NCI-H748 treated with DMSO at 0.1 percent for 48 hours (cell line): ENCODE measurements at places on chromosomes 5 and 9.

DNA sequence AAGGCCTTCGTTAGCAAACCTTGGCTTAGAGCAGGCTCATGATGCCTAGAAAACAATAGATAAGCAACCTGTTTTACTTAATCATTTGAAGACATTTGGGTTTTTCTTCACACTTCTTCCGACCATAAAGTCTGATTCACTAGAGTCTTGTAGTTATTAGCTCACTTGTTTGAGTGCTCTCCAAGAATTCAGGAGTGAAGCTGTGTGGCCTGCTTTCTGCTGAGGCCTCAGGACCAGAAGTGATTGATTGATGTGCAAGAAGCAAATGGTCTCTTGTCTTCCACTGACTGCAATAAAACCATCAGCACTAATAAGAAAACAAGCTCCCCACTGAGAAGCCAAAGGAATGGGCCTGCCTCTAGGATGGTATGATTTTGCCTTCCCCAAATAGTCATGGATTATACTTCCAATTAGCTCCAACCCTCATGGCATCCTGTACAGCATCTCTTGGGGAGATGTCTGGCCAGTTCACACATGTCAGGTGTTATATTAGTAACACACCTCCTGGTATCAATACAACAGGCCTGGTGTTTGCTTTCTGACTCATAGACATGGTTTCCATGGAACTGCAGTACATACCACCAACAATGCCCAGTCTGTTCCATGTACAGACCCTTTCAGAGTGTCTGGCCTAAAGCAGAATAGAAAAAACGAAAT lies 317.6 kb downstream of the CWC27 start:
- peak; percentile 15 for DNase-seq

GRCh38 chr5:168670881-168671575 lies 91.9 kb upstream of the PANK3 start:
- no peak for DNase-seq

DNA sequence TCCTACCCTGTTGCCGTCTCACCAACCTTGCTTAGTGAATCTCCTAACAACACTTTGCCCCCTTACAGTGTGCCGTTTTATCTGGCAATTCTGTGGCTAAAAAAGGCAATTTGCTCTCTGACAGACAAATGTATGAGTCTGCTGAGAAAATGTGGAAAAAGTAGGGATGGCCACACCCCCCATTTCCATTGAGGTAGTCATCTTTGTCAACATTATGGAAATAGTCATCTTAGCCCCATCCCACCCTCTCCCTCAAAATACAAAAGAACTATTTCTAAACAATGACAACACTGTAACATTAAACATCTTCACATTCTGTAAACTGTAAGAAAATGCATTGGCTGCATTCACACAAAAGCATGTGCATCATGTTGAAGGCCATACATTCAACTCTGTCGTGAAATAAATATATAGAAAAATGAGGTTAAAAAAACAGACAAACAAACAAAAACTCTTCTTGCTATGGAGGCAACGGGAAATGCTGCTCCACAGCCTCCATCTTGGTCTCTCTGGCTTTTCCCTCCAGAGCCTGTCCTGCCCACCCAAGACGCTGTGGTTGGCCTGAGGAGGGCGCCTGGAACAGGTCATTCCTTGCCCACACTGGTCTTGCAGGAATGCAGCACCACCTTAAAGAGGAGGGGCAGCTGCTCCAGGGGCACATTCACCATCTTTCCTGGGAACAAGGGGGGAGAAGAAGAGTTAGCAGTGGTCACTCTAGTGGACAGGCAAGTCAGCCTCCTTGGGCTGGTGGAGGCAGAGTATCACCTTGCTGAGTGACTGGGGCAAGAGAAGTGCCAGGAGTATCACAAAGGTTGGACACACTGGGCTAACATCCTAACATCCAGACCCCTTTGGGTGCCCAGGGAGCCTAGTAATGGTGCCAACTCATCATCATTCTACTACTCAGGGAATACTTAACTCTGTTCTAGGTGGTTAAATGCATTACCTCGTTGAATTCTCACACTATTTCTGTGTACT lies 15.2 kb upstream of the NR5A1 start:
- no peak for DNase-seq

GRCh38 chr5:76007904-76008303 lies 75.3 kb upstream of the SV2C start:
- DNase-seq, result no peak

DNA sequence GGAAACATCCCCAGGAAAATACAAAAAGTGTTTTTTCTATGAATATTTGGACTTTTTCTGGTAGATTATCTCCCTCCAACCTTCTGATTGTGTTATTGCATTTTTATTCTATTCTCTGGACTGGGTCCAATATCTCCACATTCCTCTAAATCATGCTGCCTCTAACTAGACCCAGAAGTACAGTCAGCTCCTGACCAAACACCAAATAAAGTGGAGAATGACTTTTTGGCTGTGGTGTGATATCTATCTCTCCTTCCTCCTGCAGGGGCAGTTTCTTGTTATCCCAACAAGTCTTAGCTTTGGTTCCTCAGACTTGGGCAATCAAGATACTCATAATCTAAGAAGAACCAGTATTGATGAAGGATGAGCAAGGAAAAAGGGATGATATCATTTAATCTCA lies 3.2 kb upstream of the RAI14 start:
- no peak for DNase-seq
